Cardiac ventricle fibroblast (primary cell): ENCODE measurements at places on chromosomes 1 and 21. TPM values are rescaled to one million over a fixed set of nuclear protein-coding genes. Genes with fewer than 3 reads are reported as not detected.

Gene MTF1
- total RNA-seq: 4.6 and 5.0 TPM in 2 replicates

Gene MAP10
- 0.49 and 1.4 TPM in 2 replicates for total RNA-seq

Gene RPTN
- total RNA-seq: not detected in 2 replicates

Gene COPA
- total RNA-seq: 165 and 166 TPM in 2 replicates

Gene ANKRD35
- total RNA-seq: 4.2 and 5.0 TPM in 2 replicates

Gene KPNA6
- total RNA-seq: 26.4 and 29.0 TPM in 2 replicates

Gene C4BPA
- not detected in 2 replicates for total RNA-seq

Gene AMY1C
- total RNA-seq: not detected in 2 replicates

Gene AADACL4
- total RNA-seq: not detected in 2 replicates

Gene TRIM67
- total RNA-seq: 0.06 and 0.15 TPM in 2 replicates

Gene GUCA2B
- not detected in 2 replicates for total RNA-seq

Gene LPAR3
- total RNA-seq: not detected in 2 replicates

Gene DCLRE1B
- 2.6 TPM in 2 replicates for total RNA-seq

Gene UMODL1
- not detected in 2 replicates for total RNA-seq

Gene ORC1
- total RNA-seq: 0.34 and 0.50 TPM in 2 replicates

Gene ACTL8
- total RNA-seq: not detected in 2 replicates

Gene SPRR2F
- not detected in 2 replicates for total RNA-seq

Gene KLHL21
- 57.4 TPM in 2 replicates for total RNA-seq

Gene YBEY
- total RNA-seq: 28.9 and 29.6 TPM in 2 replicates

Gene IL19
- total RNA-seq: not detected in 2 replicates

Gene TSSK3
- total RNA-seq: not detected in 2 replicates

Gene CMPK1
- 74.1 and 88.1 TPM in 2 replicates for total RNA-seq

Gene ADGRB2
- total RNA-seq: 6.9 and 10.5 TPM in 2 replicates

Gene DNAJC28
- 1.5 and 3.2 TPM in 2 replicates for total RNA-seq

Gene ADIPOR1
- 43.6 and 46.7 TPM in 2 replicates for total RNA-seq

Gene AP4B1
- 10.5 and 15.7 TPM in 2 replicates for total RNA-seq

Gene KRTAP10-8
- not detected in 2 replicates for total RNA-seq

Gene AADACL3
- total RNA-seq: not detected in 2 replicates

Gene IFNLR1
- total RNA-seq: 0.05 TPM in 1 of 2 replicates, not detected in the other

Gene TMEM52
- total RNA-seq: 13.5 TPM in 1 of 2 replicates, not detected in the other

Gene MT1HL1
- not detected in 2 replicates for total RNA-seq

Gene NUP210L
- not detected in 2 replicates for total RNA-seq

Gene ATP6V1G3
- total RNA-seq: not detected in 2 replicates

Gene HSD11B1
- 134 and 142 TPM in 2 replicates for total RNA-seq

Gene MMEL1
- not detected in 2 replicates for total RNA-seq

Gene CD2
- total RNA-seq: not detected in 2 replicates

Gene CD101
- total RNA-seq: 0.49 and 0.56 TPM in 2 replicates

Gene PLA2G2D
- not detected in 2 replicates for total RNA-seq

Gene UBQLN4
- total RNA-seq: 9.1 and 13.3 TPM in 2 replicates

Gene ITLN2
- not detected in 2 replicates for total RNA-seq

Gene CD1B
- not detected in 2 replicates for total RNA-seq

Gene LCE1F
- not detected in 2 replicates for total RNA-seq

Gene KCNE2
- total RNA-seq: not detected in 2 replicates

Gene SLC22A15
- total RNA-seq: 0.50 and 1.7 TPM in 2 replicates

Gene NFASC
- total RNA-seq: 15.8 and 19.3 TPM in 2 replicates

Gene TMEM125
- total RNA-seq: not detected in 2 replicates

Gene TNFAIP8L2
- 0.19 TPM in 1 of 2 replicates, not detected in the other for total RNA-seq

Gene GATAD2B
- 19.0 and 20.6 TPM in 2 replicates for total RNA-seq

Gene ADAMTS4
- total RNA-seq: 2.2 and 3.6 TPM in 2 replicates

Gene FCAMR
- not detected in 2 replicates for total RNA-seq

Gene UBXN10
- total RNA-seq: 0.05 TPM in 1 of 2 replicates, not detected in the other

Gene KIAA1614
- 6.3 and 7.9 TPM in 2 replicates for total RNA-seq

Gene SLC45A3
- total RNA-seq: 3.2 and 5.5 TPM in 2 replicates

Gene VCAM1
- 15.0 and 18.8 TPM in 2 replicates for total RNA-seq

Gene LCE2B
- total RNA-seq: not detected in 2 replicates

Gene HFM1
- total RNA-seq: 0.05 and 0.12 TPM in 2 replicates

Gene PLA2G2F
- total RNA-seq: not detected in 2 replicates
